Activated T-helper 1 cell treated with anti-CD3 and anti-CD28 coated beads, Interleukin-2, amount 50 U/mL, for 16 hours (primary cell): ENCODE measurements at places on chromosomes 3 and 15.

- DNase-seq: no peak
Observed at GRCh38 chr3:182117583-182117982, 405.9 kb downstream of the SOX2 start.

DNA sequence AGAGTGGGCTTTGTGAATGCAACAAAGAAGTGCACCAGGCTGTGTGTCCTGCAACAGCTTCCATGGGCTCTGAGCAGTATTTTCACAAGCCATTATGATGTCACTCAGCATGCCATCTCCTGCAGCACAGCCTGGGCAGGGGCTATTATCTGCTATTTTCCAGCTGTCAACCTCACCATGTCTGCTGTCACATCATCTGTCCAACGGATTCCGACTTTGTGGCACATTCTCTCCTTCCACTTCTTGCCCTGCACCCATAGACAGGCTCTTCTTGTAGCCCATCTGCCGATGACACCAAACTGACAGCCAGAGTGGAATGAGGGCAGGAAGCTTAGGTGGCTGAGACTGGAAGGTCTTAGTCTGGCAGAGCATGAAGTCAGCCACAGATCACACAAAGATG is 691.9 kb downstream of the NTRK3 start:
- no peak for DNase-seq

GRCh38 chr15:80641384-80641783 is 53.7 kb upstream of the ABHD17C start:
- no peak for DNase-seq

DNA sequence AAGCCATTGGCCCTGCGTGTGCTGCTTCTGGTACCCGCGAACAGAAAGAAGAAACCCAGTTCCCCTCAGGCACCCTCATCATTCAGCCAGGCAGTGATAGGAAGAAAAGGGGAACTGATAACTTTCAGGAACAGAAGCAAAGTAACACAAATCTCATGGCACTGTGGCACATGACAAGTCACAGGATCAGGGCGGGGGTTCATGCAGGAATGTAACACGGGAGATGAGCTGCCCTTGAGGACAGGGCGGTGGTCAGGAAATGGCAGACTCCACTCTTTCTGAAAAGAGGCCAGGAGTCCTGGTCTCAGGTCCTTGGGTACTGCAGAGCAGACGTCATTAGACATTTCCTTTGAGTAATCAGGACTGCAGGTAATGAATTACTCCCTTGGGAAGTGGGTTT is 95.5 kb downstream of the CCNL1 start:
- DNase-seq: no peak

GRCh38 chr15:74768771-74769342 is 13.0 kb upstream of the CSK start:
- no peak for DNase-seq

- DNase-seq: peak; percentile 45
Observed at GRCh38 chr3:32460031-32460749, 42.5 kb downstream of the CMTM6 start.

DNA sequence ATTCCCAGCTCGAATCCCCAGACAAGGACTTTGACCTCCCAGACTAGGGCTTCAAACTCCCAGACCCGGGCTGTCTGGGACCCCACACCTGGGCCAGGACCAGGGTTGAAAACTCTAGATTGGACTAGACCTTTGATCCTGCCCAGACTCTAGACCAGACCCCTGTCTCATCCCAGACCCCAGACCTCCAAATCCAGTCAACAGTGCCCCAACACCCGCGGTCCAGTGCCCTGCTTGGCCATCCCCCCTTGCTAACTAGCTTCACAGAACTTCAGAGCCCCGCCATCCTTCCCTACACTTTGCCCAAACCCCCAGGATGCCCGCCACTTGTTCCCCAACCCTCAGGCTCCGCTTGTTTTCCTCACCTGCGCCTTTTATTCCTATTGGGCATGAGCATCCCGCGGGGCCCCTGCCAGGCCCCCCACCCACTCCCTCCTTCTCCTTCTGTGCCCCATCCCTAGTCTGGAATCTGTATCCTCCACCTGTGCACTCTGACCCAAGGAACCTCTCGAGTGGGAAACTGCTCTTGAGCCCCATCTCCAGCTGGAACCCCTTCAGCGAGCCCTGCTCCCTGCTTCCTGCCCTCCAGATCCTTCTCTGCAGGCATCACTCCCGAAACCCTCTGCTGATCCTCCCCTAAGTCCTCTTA is 604 bp downstream of the GNAI2 start:
- no peak for DNase-seq

DNA sequence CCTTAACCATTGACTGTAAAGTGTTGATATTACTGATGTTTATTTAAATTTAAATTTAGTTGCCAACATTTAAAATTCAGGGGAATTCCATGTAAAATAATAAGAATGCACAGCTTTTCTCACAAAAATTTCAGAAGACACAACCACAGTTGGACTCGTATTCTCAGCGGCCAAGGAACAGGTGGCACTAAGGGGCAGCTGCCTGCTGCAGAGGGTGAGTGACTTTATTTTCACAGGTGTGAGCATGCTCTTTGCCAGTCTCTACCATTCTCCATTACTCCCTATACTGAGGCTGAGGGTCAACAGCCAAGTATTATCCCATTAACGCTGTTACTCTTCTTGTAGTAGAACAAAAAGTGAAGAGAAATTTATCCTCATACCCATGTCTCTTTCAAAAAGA is 92.1 kb upstream of the GADL1 start:
- DNase-seq: no peak

DNA sequence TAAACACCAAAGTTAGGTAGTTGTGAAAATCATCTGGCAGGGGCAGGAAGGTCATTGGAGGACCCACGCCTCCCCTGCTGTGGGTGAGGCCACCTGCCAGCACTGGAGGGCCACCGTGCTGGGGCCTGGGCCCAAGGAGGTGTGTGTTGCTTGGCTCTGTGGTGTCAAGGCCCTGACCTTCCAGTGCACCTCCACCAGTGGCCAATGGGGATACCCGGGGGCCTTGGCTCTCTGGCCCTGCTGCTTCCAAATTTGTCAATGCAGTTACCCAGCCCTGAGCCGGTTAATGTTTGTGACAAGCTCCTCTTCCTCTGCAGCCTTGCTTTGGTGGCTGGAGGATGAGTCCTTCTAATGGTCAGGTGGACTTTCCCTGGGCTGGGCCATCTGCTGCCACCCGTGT is 150.2 kb downstream of the KLF13 start:
- DNase-seq: no peak

- no peak for DNase-seq
Observed at GRCh38 chr3:152235709-152236298, 32.9 kb upstream of the MBNL1 start.

DNA sequence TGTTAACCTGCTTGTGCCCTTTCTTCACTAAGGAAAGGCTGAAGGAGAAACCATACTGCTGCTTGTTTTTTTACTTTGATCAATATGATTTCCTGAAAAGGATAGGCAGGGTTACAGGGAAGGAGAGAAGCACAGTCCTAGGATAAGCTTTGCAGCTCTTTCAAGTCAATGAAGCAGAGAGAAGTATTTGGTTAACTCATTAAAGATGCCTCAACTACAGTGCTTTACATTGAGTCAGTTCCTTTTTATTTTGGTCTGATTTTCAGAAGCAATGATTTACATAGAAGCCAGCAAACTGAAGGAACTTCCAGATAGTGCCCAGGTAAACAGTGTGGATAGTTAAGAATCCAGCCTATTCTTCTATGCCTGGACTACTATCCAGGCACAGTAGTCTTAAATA is 64.8 kb downstream of the ARIH1 start:
- no peak for DNase-seq

DNA sequence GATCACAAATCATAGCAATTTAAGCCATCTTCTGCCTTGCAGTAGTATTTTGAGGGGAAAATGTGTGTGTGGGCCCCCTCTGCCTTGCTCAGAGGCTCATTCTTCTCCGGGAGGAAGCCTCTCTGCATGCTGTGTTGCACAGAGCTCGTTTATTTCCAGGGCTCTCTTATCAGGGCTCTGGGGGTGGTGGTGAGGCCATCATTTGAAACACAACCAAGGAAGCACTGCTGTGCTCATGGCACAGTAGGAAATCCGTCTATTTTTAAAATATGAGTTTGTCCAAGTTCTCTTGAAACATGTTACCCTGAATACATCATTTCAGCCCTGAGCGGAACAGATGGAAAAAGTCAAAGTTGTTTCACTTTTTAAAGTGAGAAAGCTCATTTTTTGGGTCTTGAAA is 369.0 kb upstream of the CFAP20DC start:
- DNase-seq: no peak

DNA sequence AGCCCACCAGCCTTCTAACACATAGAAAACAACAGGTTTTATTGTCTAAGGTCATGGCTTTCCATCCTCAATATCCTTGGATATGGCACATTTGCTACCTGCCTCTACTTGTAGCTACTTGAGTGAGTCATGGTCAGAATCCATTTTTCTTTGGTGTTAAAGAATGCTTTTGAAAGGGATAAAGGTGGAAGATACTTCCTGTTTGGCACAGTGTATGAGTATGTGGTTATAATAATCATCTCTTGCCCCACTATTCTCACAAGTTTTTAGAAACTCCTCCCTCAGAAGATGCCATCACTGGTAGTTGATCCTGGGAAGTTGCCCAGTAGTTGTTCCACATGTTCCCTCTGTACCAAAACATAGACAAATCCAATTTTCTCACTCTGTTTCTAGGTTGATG is 508.6 kb upstream of the IL12A start:
- no peak for DNase-seq

- no peak for DNase-seq
Observed at GRCh38 chr3:57864853-57865252, 108.7 kb downstream of the SLMAP start.

- no peak for DNase-seq
Observed at GRCh38 chr3:58899159-58899952, 150.5 kb downstream of the CFAP20DC start.

GRCh38 chr15:63473999-63474809 is 30.2 kb upstream of the USP3 start:
- DNase-seq: no peak

DNA sequence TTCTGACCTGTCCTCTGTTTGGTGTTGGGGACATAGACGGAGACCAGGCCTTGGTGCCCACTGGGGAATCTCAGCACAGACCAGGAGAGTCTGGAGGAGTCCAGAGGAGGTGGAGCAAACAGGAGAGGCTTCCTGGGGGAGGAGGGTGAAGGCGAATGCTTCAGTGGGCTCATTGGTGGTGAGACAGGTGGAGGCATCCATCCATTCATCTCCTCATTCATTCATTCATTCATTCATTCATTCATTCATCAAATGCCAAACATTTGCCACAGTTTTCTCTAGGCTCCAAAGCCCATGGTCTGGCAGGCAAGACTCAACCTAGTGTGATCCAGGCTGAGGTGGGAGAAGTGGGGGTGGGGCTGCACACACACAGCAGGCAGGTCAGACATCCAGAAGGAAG is 7.9 kb upstream of the LINGO1 start:
- no peak for DNase-seq

DNA sequence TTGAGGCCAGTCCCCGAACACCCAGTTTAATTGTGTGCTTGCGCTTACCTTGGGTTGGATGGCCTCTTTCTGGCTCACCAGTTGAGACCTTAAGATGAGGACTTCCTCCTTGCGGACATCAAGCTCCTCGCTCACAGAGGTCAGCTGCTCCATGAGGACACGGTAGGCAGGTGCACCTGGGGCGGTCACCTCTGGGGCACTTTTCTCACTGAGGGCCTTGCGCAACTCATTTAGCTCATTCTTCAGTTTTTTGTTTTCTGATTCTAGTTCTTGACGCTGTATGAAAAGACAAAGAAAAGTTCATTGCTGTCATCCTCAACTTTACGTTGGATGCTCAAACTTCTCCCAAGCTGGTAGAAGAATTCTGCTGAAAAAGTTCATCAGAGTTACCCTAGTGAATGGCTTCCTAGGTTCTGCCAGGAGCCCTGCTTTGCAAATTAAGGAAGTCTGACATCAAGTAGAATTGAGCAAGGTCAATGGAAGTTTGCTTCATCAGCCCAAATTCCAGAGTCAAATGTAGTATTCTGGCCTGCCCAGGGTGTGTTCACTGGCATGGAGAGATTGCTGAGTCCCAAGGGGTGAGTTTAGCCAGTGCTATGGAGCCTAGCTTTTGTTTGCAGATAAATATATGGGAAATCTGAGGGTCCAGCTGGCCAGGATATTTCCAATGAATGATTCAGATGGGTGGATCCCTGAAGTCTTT is 55.8 kb upstream of the MYO5C start:
- DNase-seq: no peak

DNA sequence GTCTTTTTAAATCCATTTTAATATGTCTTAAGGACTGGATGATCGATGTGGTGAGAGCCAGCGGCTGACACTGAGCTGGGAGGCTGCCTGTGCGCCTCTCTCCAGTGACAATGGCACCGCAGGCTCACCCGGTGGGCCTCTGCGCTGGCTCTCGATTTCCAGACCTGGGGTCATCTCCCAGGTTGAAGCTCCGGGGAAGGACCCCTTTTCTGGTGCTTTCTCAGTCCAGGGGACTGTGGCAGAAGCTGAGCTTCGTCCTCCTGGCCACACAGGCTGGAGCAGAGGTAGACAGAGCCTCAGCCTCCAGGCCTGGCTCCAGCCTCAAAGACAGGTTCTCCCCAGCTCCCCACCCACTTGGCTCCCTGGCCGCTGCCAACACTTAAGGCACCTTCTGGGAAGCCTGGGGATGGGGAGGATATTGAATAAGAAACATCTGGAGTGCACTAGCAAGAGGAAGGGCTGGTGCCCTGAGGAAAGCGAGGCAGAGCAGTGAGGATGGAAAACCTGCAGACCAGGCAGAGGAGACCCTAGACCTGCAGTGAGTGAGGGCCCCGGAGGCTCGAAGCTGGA is 154.2 kb upstream of the SMAD3 start:
- no peak for DNase-seq

DNA sequence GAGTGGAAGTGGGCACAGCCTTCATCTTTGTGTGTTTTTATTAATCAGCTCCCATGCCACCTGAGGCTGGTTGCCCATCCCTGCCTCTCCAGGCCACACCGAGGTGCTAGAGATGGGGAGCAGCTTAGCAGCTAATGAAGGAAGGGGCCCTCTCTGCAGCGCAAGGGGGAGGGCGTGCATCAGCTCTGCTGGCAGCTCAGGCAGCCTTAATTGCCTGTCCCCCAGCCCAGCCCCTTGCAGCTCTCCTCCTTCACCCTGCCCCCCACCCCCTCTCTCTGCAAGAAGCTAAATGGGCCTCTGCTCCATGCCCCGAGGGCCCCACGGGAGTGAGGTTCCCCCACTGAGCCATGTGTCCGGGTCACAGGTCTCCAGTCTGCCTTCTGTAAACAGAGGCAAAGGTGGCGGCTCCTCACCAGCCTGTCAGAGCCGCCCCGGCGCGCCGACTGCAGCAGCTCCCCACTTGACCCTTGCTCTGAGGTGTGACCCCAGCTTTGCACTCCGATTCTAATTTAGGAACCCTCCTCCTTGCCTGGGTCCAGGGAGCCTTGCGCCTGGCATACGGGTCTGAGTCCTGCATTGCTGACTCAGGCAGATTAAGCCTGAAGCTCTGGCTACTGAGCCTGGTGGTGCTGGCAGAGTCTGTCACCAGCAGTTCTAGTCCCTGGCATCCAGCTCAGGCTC is 27.9 kb upstream of the NTRK3 start:
- DNase-seq: no peak

- DNase-seq: no peak
Observed at GRCh38 chr3:73470860-73471259, 153.9 kb downstream of the PDZRN3 start.
